ENCODE measurements at places on chromosomes 4 and X.

GRCh38 chr4:158805635-158806471, 37.0 kb downstream of the FNIP2 start:
- no peak for DNase-seq

- no peak for DNase-seq
Measured at GRCh38 chr4:75745161-75745560, 20.8 kb downstream of the USO1 start.

- no peak for DNase-seq
Measured at GRCh38 chr4:9769321-9769720, 12.1 kb upstream of the DRD5 start.

DNA sequence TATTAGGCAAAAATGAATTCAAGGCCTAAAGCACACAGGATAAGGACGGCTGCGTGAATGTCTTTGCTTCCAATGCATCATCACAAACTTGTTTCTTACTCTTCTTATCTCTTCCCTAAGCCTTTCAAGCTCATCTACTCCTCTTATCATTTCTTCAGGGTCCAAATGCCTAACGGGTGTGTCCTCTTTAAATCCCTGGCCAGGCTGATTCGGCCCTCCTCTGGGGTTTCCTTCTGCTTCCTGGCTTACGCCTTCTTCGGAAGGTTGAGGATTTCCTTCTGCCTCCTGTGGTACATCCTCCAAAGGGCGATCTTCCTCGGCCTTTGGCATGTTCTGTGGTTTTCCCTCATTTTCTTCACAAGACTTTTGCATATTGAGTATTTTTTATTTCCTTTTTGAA, 1.3 kb downstream of the TCEAL8 start:
- no peak for DNase-seq

DNA sequence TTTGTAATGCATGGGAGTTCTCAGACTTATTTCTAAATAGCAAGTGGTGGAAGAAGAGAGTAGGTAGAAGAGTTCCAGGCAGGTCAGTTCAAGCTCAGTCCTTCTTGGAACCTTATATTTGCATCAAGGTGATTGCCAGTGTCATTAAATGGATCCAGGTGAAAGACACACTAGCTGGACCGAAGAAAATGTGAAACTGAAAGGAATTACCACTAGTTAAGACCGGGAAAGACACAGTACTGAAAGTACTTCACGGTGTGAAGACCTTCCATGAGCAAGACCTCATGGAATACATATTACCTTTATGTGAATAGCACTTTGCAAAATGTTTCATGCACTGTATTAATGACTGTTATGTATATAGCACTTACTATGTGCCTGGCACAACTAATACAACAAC, 19.1 kb downstream of the TMEM150C start:
- no peak for DNase-seq

GRCh38 chr4:127503111-127503510, 129.6 kb upstream of the INTU start:
- DNase-seq, result no peak

GRCh38 chrX:66046612-66047235, 6.8 kb upstream of the VSIG4 start:
- DNase-seq, result no peak

DNA sequence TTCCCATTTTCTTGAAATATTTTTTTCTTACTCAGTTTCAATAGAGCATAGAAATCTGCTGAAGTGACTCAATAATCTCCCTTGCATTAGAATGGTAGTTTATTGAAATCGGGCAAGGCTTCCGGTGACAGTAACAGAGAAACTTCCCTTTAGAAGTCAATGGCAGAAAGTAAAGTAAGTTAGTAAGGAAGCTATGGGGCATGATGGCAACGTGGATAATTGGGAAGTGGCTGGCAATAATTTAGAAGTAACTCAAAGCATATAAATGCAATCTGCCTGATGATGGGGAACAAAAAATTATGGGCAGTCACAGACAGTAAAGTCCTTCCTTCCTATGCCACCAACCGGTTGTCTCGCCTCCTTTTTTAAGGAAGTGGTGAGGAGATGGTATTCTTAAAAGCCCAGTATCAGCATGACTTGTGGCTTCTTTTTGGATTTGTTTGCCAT, 7.6 kb downstream of the CYBB start:
- DNase-seq, result no peak

- DNase-seq, result no peak
Measured at GRCh38 chr4:55820279-55820678, 689 bp downstream of the EXOC1L start.

GRCh38 chr4:7285244-7286094, 93.1 kb downstream of the SORCS2 start:
- peak; percentile 71 for DNase-seq

- no peak for DNase-seq
Measured at GRCh38 chr4:108193886-108194672, 25.3 kb upstream of the LEF1 start.

DNA sequence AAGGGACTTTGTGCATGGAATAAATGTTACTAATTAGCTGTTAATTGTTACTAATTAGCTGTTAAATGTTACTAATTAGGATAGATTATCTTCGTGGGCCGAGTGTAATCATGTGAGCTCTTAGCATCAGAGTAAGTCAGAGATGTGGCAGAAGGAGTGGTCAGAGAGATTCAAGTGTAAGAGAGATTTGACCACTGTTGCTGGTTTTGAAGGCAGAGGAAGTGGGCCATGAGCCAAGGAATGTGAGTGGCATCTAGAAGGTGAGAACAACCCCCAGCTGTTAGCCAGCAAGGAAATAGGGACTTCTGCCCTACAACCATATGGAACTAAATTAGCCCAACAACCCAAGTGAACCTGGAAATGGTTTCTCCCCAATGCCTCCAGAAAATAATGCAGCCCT, 28.2 kb downstream of the ODAPH start:
- no peak for DNase-seq

DNA sequence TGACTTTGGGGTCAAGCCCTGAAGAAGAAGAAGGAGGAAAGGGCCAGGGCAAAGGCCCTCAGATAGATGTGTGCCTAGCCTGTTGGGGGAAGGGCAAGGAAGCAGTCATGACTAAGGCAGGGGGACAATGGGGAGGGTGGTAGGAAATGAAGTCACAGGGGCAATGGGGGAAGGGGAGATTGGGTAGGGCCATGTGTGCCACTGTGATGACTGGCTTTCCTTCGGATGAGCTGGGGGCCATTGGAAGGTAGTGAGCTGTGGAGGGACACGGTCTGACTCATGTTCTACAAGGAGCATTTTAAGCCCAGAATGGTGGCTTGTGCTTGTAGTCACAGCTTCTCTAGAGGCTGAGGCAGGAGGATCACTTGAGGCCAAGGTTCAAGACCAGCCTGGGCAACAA, 642.0 kb downstream of the MID1IP1 start:
- no peak for DNase-seq

DNA sequence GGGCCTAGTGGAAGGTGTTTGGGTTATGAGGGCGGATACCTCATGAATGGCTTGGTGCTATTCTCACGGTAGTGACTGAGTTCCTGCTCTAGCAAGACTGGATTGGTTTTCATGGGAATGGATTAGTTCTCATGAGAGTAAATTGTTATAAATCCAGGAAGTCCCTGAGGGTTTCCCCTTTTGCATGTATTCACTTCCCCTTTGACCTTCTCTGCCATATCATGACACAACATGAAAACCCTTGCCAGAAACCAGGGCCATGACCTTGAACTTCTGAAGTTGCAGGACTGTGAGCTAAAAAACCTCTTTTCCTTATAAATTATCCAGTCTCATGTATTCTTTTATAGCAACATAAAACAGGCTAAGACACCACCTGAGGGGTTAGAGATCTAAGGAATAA, 529.7 kb upstream of the RPS6KA3 start:
- DNase-seq, result no peak

GRCh38 chrX:136975684-136976470, 57.9 kb downstream of the GPR101 start:
- DNase-seq, result no peak

- DNase-seq, result no peak
Measured at GRCh38 chr4:182325397-182325796, 82.2 kb downstream of the TENM3 start.

DNA sequence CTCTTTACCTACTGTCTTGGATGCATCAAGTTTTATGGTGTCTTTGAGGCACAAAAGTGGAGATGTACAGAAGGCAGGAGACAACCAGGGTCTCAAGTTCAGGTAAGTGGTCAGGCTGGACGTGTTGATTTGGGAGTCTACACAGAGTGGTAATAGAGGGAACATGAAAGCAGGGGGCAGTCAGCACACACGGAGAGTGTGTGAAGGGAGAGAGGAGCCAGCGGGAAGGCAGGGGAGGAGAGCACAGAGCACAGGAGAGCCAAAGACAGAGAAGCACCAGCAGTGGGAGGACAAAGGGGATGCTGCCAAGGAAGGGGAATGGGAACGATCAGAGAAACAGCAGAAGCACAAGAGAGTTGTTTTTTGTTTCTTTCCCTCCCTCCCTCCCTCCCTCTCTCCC, 32.9 kb downstream of the TMEM150C start:
- no peak for DNase-seq

GRCh38 chr4:76003035-76003434, 4.3 kb downstream of the CXCL9 start:
- no peak for DNase-seq

DNA sequence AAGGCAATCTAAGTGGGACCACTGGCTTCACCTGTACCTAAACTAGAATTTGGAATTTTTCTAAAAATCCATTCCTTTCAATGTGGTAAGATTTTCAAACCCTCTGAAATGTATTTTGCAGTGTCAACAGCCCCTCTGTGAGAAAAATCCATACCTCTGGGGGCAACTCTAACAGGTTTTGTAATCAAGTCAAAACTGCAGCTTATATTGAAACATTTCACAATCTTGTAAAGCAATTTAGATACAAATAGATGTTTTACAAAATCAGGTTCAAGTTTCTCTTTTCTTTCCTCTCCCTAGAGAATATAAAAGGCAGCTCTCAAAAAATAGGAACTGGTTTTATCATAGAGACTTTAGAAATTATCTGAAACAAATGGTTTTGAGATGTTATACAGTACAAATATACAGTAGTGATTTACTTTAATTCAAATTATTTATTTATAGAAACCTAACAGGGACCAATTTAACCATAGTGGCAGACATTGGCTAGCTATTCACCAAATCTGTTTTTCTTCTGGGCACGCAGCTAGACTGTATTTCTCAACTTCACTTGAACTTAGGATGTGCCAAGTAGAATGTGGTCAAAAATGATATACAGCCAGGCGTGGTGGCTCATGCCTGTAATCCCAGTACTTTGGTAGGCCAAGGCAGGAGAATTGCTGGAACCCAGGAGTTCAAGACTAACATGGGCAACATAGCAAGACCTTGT, 36.3 kb upstream of the SPINK2 start:
- DNase-seq, result no peak

- no peak for DNase-seq
Measured at GRCh38 chrX:96820935-96821334, 62.8 kb upstream of the RPA4 start.

- no peak for DNase-seq
Measured at GRCh38 chr4:62208921-62209320, 1008.8 kb downstream of the ADGRL3 start.

GRCh38 chr4:94711635-94712034, 46.1 kb upstream of the BMPR1B start:
- DNase-seq, result no peak

GRCh38 chr4:36286481-36286871, 5.1 kb downstream of the DTHD1 start:
- DNase-seq, result no peak

Measured in nucleus accumbens (tissue), 56 donors.